GOT3 (cell line): ENCODE measurements at places on chromosomes 2 and 18.

- DNase-seq = no peak
Observed at GRCh38 chr2:236636714-236637470, 67.3 kb downstream of the ACKR3 start.

GRCh38 chr18:6434987-6435709 is 20.4 kb upstream of the L3MBTL4 start:
- DNase-seq = no peak

DNA sequence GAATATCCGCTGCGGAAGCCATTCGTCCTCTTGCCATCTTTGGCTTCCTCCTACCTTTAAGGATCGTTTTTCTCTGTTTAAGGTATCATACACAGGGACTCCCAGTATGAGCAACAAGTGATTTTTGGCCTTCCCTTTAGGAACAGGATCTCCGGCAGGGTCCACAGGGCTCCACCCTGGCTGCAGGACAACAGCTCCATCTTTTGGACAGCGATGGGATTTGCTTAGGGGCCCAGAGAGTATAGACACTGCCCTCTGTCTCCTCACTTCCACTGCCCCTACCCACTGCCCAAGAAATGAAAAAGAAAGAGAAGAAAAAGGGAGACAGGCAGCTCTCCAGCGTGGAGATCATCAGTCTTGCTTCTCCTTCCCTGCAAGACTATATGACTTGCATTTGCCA is 224.5 kb downstream of the UXS1 start:
- no peak for DNase-seq

DNA sequence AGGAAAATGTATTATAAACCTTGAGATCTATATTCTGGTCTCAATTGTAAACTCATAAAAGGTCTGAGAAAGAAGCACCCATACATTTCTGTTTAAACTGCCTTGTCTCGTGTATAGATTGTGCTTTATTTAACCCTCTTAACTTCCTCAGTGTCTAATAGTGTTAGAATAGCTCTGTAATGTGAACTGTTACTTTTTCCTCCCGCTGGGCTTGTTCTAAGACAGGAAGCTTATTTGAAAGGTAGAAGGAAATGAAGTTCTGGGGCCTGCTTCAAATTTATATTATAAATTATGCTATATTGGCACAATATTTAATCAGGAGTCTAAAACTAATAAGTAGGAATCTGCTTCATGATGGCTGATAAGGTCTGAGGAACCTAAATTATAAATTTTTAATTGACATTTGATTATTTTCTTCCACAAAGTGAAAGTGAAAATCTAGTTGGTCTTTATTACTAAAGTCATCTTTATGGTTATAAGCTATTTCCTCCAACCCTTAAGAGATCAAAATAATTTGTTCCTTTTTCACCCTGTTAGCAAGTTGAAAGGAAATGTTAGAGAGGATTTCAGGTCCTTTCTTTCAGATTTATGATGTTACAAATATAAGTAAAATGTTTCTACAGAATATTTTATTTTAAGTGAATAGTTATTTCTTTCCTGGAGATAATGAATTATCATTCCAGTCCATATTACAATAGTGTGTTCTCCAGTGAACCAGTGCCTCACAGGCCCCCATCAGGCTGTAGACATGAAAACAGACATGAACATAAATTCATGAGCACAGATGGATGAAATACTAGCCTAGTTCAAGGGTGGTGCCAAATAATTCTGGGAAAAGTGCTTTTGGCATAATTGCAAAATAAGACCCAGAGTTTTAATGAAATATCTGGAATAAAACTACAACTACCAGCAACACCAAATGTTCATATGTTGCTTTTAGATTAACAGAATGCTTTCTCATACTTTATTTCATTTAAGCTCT is 7.9 kb downstream of the MFSD6 start:
- no peak for DNase-seq

DNA sequence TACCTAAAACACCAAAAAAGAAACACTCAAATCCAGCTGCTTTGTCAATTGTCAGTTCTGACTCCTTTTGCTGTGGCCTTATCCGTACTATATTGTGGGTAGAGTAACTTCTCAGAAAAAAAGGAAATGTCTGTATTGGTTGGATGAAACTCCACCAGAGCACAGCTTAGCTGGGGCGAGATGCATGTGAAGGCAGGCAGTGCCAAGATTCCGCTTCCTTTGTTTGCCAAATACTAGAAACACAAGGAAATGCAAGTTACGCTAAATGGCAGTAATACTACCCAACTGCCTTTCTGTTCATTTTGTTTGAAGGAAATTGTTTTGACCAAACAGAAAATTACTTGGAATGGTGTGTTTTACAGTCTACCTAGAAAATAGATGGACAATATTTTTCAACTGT is 10.0 kb downstream of the KLF11 start:
- DNase-seq = no peak

DNA sequence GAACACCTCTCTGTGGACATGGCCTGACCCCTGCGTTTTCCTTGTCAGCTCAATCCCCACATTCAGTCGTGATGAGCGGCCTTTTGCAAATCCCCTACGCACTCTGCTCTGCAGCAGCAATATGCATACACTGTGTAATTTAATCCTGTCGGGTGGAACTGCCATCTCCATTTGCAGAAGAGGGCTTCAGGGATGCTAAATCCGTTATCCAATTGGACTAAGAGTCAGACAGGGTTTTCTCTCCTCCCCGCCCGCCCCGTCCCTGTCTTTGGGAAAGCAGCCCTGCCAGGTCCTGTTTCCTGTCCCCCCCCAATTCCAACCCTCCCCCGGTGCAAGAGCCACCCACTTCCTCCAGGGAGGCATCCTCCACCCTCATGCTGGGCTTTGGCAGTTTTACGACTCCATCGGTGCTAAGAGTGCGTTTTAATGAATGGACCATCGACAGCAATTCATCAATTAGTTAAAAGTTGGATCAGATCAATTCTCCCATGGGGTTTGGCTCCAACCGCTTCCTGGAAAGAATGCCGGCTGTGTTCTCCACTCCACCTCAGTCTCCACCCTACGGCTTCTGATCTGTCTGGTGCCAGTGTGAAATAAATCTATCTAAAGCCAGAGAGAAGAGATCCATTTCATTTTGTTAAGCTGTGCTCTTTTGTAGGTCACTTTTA is 53.5 kb upstream of the ASAP2 start:
- DNase-seq = no peak

DNA sequence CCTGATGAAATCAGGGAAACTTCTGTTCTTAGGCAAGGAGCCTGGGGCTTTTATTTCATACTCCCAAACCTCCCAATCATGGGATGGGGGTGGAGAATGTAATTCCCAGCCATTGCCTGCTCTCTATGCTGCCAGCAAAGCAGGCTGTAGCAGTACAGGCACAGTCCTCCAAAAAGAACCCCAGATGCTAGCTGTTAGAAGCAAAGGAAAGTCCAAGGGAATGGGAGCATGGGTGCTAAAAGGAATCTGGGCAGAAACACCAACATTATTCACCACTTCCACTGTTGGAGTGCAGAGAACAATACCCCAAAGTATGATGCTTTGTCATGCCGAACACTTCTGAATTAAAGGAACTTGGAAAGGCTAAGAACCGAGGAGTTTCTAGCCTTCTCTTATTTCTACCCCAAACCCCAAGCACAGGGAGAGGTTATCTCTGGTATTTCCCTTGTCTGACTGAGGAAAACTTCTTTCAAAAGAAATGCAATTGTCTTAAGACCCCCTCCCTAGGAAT is 24.7 kb downstream of the MDH1 start:
- no peak for DNase-seq

- DNase-seq = no peak
Observed at GRCh38 chr18:68713131-68713530, 1.8 kb downstream of the TMX3 start.

DNA sequence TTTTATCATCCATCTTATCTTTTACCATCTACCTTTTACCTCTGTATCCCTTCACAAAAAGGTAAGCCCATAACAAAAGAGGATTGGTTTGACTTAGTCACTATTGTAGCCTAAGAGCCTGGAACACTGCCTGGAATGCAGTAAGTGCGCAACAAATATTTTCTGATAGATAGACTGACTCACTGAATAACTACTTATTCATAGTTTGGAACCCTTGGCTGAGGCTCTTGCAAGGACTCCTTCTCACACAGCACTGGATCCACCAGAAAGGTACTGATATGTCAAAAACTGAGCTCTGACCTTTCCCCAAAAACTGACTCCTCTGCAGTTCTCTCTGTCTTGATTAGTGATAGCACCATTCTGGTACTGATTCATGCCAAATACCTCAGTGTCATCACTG is 426.7 kb downstream of the SETBP1 start:
- DNase-seq = no peak

DNA sequence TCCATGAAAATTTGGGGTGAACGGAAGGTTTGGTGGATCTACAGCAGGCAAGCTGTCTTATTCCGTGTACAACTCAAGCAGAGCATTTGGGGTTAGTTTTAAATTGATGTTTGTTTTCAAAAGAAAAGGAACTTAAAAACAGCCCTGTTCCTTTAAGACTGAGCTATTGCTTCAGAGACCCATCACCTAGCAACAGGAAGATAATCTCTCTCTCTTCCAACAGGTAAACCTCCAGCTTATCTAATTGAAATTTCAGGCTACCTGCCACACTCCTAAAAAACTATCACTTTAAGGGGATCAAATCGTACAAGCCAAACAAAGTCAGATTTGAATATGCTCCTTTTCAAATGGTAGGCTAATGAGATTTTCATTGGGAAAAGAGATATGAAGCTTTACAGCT is 101.8 kb downstream of the RNF152 start:
- no peak for DNase-seq

- DNase-seq = no peak
Observed at GRCh38 chr18:54964741-54965140, 5.5 kb upstream of the CCDC68 start.

GRCh38 chr2:217655651-217656050 is 347.1 kb downstream of the TNS1 start:
- DNase-seq = no peak

DNA sequence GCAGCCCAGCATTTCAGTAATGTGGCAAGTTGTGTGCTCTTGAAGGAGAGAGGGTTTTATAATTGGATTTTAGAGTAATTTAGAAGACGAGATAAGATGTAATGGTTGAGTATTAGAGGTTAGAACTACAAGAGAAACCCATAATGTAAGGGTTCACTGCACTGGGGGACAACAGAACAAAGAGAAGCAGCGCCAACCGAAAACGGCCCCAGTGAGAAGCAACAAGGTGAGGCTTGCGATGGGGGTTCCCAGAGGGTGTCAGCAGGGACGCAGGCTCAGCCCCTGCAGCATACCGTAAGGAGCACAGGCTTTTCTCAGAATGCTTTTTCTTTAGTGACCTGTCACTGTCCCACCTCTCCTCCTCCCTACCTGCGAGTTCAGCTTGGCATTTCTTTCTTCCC is 183.9 kb upstream of the ETAA1 start:
- no peak for DNase-seq

GRCh38 chr2:38171208-38171855 is 95.4 kb upstream of the CYP1B1 start:
- DNase-seq = no peak

DNA sequence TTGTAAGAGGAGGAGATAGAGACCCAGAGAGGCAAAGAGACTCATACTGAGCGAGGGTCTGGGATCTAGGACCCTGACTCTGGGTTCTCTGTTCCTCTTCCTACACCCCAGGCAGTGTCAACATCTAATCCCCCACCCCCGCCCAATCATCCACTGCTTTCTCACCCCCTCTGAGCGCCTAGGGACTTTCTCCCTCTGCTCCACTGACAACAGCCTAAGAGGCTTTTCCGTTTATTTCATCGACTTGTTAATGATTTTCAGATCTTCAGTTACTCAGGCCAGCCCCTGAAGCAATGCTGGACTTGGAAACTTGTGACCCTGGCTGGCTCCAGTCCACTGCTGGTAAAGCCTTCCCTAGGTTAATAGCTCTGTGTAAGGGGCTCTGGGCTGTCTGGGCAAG is 65.1 kb downstream of the TFCP2L1 start:
- no peak for DNase-seq

DNA sequence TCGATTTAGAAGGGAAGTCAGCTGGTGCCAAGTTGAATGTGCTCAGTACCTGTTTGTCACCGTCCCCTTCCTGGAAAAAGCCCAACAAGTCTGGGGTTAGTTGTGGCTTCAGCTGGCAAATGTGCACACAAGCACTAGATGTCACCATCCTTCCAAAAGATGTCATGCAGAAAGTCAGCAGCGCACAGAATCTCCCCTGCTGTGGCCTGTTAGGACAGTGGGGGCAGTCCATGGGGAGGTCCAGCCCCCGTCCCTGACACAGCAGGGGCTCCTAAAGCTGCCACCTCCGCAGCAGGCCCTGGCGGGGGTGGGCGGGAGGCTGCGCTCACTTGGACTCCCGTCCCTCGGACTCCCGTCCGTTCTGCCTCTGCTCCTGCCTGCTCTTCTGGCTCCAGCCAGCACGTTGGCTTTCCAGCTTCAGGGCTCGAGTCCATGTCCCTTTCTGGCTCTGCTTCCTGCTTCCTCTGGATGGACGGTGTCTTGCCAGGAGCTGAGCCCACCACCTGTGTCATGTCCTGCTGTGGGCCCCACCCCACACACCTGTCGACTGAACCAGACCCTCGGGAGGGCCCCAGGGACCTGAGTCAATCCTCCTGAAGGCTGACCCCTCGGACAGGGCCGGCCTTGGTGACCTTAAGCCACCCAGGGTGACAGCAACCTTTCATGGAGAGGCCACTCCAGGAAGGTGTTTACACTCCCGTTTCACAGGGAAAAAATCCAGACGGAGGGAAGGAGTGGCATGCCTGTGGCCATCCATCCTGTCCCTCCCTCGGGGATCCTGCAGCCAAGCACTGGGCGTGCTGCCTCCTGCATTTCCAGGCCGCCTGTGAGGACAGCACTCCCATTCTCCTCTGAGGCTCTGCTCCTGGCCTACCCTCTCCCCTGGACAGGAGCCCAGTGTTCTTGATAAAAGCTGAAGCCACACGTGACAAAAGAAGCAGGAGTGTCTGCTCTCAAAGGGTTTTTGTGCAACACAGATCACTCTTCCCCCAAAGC is 8.5 kb downstream of the RAB17 start:
- no peak for DNase-seq

GRCh38 chr2:204452464-204453023 is 92.7 kb upstream of the PARD3B start:
- peak; percentile 36 for DNase-seq

DNA sequence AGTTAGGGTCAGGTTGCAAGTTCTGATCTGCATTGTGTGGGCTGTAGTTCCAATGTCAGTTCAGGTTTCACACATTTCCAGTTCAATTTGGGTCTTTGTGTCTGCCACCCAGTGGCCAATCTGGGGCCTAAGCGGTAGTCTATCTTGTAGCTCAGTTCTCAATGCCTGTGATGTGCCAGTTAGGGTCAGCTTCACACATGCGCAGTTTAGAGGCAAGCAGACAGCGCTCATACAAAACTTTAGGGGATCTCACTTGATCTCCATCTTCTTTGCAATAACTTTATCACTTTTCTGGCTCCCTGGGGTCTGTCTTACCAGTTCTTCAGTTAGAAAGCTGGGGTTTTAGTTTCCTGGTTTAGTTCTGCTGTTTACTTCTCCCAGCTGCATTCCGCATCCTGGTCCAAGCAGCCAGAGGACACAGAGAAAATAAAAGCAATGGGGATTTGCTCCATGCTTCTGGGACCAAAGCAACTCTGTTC is 11.0 kb upstream of the ZNF24 start:
- DNase-seq = no peak

DNA sequence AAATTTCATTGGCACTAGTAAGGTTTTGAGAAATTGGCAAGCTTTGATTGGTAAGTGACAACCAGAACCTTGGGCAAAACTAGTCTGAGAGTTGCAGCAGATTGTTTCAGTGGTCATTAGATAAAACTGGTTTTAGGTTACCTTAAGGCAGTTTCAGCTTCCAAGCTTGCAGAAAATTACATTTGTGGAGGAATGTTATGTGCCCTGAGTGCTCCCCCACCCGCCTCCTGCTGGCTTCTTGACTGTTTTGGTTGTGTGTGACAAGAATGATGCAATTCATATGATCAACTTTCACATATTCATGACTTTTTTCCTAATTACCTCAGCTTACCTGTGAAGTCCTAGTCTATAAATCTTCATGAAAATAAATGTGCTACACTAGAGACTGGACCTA is 599.5 kb upstream of the ZNF804A start:
- no peak for DNase-seq
